Right lung (tissue), 10 donors: ENCODE measurements at places on chromosomes 16 and 17. TPM values are rescaled to one million over a fixed set of nuclear protein-coding genes. Genes with fewer than 3 reads are reported as not detected.

DNA sequence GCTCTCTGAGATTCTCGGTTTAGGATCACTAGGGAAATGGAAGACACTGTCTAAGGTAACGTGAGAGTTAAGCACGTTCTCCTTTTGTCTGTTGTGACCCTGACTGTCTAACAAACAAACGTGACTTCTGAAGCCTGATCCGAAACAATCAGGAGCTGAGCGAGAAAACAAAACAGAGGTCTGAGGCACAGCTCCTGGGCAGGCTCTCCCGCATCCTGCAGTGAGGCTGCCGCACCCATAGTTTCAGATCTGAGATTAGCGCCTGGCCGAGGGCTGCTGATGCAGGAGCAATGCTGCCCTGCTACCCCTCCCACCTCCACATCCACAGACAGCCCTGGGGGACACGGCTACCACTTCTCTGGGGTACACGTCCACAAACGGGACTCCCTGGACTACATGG, 46.7 kb downstream of the RNF157 start:
- no peak for DNase-seq

- DNase-seq: peak; percentile 7
These were observed 64.2 kb downstream of the PITPNC1 start for GRCh38 chr17:67441052-67441895.

GRCh38 chr16:27221576-27222248, 18.4 kb downstream of the KDM8 start:
- DNase-seq: no peak

DNA sequence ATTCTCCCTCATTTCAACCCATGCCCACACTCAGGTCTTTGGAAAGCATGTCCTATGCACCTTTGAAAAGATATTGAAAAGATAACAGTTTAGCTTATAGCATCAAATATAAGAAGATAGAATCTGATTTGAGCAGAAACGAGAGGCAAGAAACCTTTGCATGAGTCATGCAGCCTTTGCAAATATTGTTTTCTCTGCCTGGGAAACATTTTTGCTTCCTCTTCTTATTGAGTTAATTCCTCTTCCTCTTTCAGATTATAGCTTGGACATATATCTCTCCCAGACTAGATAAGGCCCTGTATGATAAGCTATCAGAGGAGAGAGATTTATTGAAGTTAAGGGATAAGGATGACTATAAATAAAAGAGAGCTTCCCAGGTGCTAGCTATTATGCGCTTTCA, 46.1 kb upstream of the KCNJ2 start:
- no peak for DNase-seq

DNA sequence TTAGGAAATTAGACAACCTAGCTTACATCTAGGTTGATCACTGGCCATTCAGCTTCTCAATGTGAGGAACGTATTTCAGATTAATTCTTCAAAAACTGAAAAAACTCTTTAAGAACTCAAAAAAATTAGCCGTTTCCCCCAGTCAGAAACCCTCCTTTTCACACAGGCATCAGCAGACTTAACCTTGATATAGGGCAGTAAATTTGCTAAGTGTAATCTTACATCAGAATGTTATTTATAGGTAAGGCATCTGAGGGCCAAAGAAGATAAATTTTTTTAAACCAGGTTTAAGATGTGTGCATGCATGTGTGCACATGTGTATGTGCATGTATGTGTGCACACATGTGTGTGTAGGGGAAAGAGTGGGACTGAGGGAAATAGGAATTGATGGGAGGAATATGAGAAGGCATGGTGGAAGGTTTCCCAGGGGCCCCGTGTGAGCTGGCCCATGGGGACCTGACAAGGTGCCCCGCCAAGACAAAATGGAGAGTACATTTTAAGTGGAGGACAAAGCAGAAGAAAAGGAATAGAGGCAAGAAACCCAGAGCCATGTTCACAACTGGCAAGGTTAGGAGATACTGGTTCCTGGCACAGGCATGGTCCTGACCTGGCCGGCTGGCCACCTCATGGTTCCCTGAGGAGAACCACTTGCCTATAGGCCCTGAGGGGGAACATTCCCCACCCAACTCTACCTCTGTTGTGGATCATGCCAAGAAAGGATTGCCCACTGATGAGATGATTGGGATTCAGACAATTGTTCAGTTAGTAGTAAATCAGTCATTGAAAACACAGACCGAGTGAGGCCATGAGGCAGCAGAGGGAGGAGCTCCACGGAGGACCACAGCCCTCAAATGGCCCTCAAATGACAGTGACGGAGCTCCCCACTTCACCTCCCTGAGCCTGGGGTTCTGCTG, 33.0 kb downstream of the TEX2 start:
- DNase-seq: no peak

DNA sequence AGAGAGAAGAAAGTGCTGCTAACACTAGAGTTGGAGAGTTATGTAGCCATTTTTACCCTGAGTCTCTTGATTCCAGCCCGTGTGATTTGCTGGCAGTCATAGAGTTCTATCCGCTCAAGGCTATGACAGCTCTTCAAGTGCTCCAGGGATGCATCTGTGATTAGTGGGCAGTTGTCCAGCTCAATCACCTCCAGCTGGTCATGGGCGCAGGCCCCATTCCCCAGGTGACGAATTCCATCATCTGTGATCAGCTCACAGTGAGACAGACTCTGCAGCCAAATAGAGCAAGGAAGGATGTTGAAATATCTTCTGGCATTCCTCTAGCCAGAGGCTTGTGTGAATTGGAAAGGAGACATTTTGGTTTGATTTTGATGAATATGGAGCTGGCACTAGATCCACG, 38.4 kb upstream of the STAC2 start:
- no peak for DNase-seq

DNA sequence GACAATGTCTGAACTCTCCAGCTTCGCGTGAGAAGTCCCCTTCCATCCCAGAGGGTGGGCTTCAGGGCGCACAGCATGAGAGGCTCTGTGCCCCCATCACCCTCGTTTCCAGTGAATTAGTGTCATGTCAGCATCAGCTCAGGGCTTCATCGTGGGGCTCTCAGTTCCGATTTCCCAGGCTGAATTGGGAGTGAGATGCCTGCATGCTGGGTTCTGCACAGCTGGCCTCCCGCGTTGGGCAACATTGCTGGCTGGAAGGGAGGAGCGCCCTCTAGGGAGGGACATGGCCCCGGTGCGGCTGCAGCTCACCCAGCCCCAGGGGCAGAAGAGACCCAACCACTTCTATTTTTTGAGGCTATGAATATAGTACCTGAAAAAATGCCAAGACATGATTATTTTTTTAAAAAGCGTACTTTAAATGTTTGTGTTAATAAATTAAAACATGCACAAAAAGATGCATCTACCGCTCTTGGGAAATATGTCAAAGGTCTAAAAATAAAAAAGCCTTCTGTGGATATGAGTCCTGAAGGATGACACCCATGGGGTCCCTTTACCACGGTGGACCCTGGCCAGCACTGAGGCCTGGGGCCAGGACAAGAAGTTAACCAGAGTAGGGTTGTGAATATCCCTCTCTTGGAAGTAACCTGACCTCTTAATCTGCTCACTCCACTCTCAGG, 10.5 kb upstream of the ITGAD start:
- peak; percentile 17 for DNase-seq

GRCh38 chr17:79814974-79815835, 18.3 kb upstream of the CBX8 start:
- peak; percentile 69 for DNase-seq

KRTAP1-3 gene
- not detected for polyA plus RNA-seq

DNA sequence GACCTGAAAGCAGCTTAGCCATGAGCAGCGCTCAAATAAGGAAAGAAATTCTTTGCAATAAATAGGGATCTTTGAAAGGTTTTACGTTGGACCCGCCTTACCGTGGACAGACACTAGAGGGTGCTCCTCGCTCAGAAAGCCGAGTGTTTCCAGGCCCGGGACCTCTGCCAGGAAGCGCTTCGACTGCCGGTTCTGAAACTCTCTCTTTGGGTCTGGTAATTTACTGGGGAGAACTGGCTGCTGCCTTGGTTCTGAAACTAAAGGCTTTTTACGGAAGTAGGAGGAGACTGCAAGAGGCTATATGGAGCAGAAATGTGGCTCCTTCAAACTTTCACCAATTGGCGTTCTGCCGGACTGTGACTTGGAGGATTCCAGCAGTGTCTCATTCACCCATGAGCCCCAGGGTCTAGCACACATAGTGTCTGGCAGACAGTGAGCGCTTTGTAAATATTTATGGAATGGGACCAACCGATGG, 45.6 kb upstream of the HOXB9 start:
- peak; percentile 86 for DNase-seq

DNA sequence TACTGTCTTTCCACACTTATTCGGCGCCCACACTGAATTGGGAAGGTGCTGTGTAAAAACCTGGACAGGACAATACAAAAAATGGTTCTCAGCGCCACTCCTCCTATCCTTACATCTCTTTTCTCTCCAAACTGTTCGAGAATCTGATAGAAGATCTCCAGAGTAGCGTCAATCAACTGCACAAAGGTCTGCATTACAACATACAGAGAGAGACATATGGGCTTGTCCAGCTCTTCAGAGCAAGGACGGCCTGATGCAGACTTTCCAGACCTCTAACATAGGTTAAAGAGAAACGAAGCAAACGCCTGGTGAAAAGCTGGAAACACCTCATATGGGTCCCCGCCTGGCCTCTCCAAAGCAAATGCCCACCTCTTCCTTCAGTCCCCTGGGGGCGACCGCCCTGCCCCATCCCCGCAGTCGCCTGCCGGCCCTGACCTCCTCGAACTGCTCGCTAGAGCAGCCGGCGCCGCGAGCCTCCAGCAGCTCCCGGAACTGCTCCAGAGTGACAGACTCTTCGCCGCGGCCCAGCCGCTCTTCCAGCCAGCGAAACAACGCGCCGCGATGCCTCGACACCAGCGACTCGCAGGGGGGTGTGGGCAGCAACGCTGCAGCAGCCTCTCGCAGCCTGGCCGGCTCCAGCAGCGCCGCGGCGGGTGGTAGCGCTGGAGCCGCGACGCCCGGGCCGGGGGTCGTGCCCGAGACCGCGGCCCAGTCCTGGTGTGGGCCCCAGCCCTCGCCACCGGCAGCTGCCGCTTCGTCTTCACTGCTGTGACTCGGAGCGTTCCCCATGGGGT, 526 bp downstream of the ZZEF1 start:
- no peak for DNase-seq

- no peak for DNase-seq
These were observed 11.1 kb upstream of the STRADA start for GRCh38 chr17:63752707-63753106.

DNA sequence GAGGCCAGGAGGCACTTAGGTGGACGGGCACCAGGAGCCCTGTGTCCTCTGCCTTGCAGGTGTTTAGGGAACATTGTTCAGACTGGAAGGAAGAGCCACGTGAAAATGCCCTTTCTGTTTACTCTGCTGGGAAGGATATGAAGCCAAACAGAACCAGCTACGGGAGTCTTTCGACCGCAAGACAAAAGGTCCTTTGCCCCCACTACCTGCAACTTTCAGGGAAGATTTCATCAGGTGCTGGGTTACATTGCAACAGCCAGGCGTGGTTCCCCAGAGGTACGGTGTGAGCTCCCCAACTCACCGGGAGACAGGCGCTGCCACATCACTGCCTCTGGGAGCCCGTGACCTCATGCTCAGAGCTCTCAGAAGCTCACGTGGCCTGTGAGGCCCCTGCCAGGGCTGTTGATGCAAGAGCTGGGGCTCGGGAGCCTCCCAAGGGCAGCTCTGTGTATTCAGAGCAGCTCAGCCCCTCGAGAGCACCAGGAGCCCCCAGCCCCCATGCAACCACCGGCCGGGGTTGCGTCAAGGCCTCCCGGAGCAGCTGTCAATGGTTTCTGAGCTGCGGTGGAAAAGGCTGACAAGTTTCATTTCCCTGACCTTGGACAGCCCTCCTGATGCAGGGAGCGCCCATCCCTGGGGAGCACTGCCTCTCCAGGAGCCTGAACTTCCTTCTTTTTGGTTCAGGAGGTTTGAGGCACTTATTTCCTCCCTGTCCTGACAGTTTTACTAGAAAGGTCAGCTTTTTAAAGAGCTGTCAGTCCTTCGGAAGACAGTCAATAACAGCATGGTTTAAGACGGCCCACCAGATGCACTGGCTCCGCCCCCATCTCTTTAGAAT, 42.1 kb downstream of the TBC1D16 start:
- DNase-seq: peak; percentile 76

LRRC59 gene
- 44.7 TPM for polyA plus RNA-seq

DNA sequence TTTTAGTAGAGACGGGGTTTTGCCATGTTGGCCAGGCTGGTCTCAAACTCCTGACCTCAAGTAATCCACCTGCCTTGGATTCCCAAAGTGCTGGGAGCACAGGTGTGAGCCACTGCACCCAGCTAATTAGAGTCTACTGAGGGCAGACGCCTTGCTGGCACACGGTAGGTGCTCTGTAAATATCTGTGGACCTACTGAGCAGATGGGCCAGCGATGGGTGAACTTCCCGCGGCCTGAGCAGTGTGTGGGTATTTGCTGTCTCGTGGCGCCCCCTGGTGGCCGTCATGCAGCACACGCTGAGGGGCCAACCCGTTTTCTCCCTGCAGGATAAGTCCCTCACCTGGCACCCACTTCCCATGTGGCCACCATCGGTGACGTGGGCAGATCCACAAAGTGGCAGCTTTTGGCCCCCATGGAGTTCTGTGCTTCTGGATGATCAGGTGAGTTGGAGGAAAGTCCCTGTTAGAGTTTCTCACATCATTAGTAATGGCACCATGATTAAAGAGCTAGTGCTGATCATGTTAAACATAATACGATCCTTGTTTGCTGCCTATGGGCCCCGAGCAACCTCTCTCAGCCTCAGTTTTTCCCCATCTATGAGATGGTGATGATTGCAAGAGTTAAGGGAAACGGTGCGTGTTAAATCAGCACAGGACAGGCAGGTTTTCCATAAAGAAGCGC, 40.7 kb downstream of the ZDHHC7 start:
- peak; percentile 55 for DNase-seq
